ENCODE measurements at places on chromosomes 4 and X.

- no peak for DNase-seq
These were observed 1540.5 kb downstream of the C4orf33 start for GRCh38 chr4:130636486-130636885.

GRCh38 chr4:118729287-118730286, 44.4 kb downstream of the METTL14 start:
- DNase-seq, result no peak

DNA sequence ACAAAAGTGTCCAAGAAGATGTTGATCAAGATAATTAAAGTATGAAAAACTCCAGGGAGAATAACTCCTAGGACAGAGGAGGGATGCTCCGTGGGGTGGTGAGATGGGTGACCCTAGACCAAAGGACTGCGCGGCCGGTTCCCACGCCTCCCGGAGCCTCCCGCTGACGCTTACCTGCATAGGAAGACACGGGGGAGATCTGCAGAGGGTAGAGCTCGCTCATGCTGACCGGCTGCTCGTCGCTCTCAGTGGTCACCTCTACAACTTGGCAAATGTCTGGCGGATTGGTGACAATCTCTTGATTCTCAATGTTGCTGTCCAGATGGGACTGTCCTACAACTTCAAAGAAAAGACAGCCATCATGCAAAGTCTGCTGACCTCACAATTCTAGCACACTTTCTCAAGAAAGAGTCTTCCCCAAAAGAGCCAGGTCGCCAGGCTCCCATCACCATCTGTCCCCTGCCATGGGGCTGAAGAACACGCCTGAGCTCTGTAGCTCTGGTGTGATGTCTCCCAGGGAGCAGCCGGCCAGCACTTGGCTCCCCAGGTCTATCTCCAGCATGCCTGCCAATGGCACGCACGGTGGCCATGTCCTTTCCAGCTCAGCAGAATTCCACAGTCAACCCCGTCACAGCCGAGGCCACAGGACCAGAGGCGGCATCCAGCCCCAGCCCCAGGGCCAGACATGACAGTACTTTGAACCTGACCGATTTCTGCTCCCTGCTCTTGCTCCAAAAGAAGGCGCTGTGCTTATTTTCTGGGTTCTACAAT, 75.4 kb downstream of the IRF2 start:
- DNase-seq, result no peak

GRCh38 chr4:15765910-15766697, 12.0 kb upstream of the CD38 start:
- no peak for DNase-seq

DNA sequence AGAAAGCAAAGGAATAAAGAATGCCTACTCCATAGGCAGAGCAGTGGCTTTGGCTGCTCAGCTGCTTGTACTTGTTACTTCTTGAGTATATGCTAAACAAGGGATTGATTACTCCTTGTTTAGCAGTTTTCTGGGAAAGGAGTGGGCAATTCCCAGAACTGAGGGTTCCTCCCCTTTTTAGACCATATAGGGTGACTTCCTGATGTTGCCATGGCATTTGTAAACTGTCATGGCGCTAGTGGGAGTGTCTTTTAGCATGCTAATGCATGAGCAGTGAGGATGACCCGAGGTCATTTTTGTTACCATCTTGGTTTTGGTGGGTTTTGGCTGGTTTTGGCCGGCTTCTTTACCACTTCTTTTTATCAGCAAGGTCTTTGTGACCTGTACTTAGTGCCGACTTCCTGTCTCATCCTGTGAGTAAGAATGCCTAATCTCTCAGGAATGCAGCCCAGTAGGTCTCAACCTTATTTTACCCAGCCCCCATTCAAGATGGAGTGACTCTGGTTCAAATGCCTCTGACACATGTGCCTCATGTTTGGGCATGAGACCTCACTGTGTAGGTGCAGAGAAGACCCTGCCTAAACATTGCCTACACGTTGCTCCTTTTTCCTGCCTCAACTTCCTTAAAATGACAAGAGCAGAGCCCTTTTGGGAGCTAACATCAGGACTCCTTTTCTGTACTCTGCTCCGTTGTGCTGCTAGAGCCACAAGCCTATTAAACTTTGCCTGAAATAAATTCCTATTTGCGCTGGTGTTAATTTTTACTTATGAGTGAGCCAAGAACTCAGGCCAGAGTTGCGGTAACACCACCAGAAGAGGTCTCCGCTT, 21.0 kb upstream of the UBA6 start:
- DNase-seq, result no peak

DNA sequence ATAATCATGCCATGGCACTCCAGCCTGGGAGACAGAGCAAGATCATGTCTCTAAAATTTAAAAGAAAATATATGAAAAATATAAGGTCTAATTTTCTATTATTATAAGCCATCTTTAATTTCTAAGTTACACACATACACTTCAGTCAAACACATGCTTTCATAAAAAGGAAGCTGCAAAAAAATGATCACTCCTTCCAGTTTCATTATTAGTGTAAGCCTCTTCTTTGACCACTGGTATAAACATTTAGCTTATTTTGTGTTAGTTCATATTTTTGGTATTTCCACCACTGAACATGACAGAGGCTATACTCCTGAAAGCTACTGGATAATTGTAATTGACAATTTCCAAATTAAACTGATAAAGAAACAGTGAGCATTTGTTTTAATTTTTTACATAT, 163.3 kb upstream of the USP38 start:
- no peak for DNase-seq

DNA sequence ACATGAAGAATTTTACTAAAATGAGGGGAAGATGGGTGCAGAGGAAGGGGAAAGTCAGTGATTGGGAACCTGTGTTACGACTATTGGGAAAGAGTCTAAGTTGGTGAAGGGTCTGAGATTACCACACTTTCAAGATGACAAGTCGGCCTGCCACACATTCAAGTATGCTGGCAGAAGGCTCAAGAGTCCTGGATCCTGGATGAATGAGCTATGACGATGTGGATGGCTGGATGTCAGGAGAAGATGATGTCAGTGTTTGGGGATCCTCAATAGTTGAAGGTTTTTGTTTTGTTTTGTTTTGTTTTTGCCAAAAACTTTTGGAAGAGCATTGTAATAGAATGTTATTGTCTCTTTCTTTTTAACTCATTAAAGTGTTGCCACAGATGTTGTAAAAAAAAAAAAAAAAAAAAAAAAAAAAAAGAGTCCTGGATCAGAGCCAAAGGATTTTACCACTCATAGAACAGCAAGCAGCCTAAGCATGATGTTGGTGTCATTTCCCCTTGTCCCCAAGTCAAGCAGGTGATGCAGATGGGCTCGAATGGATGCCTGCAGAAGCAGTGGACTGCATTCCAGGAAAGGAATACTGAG, 120.6 kb downstream of the REELD1 start:
- DNase-seq, result no peak

- no peak for DNase-seq
These were observed 20.6 kb downstream of the FAM47E start for GRCh38 chr4:76272073-76272472.

DNA sequence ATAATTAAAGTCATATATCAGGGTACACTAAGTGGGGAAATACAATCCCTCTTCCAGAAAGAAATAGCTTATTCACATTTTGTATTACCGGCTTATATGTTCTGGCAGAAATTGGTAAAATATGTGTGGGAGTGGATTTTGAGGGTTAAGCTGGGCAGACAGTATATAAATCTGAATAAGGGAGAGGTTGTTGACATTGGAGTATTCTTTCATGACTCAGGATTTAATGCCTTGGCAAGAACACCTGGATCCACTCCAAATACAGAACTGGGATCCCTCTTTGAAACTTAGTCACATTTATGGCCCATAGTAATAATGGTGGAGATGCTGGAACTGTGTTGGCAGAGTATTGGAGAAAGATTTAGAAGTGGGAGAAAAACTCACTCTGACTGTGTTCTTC, 54.3 kb upstream of the TET2 start:
- DNase-seq, result no peak

- no peak for DNase-seq
These were observed 2233.9 kb upstream of the TENM3 start for GRCh38 chr4:180009316-180009715.

GRCh38 chr4:72893354-72894066, 176.0 kb downstream of the COX18 start:
- no peak for DNase-seq

DNA sequence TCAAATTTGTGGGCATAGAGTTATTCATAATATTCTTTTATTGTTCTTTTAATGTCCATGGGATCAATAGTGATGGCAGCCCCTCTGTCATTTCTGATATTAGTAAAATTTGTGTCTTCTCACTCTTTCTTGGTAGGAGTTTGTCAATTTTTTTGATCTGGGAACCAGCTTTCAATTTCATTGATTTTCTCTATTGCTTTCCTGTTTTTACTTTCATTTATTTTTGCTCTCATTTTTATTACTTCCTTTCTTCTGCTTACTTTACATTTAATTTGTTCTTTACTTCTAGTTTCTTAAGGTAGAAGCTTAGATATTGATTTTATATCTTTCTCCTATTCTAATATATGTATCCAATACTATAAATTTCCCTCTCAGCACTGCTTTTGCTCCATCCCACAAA, 40.7 kb downstream of the AWAT2 start:
- no peak for DNase-seq

DNA sequence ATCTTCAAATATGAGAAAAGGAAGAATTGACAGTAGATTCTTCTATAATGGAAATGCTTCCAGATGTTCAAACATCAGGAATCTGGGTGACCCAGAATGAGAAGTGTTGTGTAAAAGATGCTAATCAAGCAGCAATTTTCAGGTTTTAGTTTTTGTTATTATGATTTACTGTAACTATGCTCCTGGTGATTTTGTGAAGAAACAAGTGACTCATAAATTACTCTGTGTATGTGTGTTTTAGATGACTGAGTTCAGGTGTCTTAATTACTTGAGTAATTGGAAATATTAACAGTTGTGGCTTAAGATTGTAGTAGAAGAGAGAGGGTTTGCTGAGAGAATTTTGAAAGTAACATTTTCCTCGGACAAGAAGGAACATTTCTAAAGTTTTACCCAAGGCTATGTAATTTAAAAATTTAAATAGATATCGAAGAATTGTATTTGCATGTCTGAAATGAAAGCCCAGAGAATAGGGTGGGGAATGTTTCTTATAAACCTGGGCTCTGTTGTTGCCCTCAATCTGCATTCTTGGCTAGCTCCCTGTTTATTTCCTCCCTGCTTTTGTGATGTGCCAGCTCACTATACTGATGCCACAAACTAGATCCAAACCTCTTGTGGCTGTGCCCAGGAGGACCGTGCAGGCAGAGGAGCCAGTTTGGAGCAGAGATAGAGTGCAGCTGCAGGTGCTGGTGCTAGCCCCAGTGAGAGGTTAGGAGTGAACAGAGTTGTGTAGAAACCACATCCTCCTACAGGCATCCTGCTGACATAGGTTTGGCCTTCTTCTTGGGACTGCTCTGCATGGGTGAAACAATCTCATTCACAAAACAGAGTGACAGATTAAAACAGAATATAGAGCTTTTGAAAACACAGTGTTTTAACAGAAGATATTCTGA, 25.4 kb upstream of the TNIP3 start:
- DNase-seq, result no peak

- no peak for DNase-seq
These were observed 6.4 kb upstream of the SLC10A6 start for GRCh38 chr4:86855572-86855971.

DNA sequence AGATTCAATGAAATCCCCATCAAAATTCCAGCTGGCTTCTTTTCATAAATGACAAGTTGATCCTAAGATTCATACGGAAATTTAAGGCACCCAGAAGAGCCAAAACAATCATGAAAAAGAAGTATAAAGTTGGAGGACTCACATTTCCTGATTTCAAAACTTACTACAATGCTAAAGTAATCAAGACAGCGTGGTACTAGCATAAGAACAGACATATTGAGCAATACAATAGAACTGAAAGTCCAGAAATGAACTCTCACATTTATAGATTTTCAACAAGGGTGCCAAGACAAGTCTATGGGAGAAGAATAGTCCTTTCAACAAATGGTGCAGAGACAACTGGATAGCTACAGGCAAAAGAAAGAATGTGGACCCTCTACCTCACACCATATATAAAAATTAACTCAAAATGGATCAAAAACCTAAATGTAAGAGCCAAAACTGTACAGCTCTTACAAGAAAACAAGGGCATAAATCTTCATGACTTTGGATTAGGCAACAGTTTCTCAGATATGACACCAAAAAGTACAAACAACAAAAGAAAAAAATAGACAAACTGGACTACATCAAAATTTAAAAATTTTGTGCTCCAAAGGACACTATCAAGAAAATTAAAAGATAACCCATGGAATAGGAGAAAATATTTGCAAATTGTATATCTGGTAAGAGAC, 28.5 kb downstream of the SASH3 start:
- no peak for DNase-seq

DNA sequence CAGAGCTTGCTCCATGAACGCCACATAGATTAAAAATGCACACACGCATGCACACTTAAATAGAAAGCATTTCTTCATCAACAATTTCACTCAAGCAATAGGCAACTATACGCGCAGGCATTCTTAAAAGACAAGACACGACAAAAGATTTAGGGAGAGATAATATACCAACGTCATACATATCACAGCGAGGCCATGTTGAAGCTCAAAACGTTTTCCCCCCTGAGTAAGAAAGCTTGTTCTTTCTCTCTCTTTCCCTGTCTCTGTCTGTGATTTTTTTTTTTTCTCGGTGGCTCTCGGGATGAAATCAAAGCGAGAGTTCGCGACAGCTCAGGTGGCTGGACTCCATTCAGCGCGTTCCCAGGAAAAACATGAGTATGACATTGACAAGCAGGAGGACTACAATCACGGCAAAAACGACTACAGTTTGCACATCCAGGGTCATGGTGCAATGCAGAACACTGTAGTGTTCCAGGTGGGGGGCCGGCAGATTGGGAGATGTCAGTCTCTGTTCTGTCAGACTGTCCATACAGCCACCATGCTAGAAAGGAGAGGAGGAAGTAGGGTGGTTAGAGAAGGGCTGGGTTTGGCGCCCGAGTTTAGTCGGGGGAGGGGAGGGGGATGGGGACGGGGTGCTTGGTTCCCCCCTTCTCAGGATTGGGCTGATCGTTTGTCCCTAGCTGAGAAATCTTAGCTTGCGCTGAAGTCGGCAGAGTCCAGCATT, 30.7 kb downstream of the ARHGEF9 start:
- DNase-seq, result peak; percentile 44

- DNase-seq, result no peak
These were observed 321.5 kb upstream of the POU3F4 start for GRCh38 chrX:83186632-83187031.

- DNase-seq, result no peak
These were observed 31.8 kb downstream of the USP11 start for GRCh38 chrX:47264483-47265173.

DNA sequence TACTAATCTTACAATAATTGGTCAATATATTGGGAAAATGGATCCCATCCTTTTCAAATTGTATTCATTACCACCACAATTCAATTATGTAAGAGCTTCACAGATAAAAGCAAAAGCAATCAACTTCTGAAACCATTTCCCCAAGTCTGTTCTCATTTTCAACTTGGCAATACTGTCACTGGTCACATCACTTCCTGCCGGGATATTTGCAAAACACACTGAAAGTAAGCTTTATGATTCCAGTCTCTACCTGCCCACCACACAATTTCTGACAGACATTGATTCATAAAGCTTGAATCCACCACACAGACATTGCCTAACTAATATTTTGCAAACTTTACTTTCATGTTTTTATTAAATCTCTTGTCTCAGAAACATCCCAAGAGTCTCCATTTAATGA, 53.6 kb downstream of the LIN54 start:
- no peak for DNase-seq

Measured in brain (organoid and tissue), 16 donors.